Stimulated activated CD8-positive, alpha-beta memory T cell treated with anti-CD3 and anti-CD28 coated beads, Interleukin-15, amount 100 ng/mL, for 1 hour (primary cell): ENCODE measurements at places on chromosomes 3 and 15.

DNA sequence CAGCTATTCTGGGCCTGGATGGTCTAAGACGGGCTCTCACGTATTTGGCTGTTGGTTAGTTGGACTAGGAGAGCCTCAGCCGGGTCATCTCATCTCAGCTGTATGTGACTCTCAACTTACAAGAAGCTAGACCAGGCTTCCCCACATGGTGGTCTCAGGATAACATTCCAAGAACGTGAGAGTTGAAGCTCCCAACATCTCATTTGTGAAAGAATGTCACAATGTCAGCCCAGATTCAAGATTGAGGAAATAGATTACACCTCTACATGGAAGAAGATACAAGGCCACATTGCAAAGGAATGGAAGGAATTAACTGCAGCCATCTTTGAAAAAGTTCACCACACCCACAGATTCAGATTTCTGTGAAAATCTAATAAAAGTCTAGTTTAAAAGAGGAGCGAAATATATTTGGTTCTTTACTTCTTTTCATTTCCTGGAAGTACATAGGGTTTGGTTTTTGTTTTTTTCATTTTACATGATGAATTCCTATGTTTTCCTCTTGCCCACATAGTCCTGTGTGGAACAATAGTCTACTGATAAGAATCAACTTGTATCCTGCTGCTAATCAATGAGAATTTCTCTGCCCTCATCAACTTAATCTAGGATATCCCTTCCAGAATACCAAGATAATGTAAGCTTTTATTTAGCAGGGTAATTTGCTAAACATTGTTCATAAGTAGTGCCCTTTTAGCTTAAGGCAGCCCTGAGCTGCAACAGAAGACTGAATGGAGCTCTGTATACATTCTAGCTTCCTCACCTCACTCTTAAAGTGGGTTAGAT, 116.5 kb downstream of the CMSS1 start:
- no peak for DNase-seq

DNA sequence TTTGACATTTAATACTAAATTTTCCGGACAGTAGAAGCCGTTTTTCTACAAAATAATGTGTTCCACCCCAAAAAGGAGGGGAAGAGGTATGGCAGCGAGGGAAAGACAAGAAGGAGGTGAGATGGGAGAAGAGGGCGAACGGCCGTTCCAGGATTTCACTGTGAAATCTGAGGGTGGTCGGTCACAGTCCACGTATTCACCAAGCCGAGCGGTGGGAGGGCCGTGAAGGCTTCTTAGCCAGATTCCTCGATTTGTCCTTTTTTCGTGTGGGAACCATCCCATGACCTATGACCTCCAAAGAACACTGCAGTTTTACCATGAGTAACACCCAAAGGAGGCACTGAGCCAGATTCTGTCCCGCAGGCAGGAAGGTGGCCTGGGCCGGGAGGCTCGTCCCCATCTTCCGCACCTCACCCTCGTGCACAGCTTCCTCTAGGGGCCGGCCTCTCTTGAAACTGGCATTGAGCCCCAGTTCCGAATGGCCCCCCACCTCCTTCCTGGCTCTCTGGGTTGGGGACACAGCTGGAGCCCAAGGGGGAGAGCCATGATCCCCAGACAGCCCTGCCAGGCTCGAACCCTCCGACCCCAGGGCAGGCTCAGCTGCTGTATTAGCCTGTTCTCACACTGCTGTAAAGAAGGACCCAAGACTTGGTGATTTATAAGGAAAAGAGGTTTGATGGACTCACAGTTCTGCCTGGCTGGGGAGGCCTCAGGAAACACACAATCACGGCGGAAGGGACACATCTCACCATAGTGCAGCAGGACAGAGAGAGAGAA, 23.7 kb downstream of the XXYLT1 start:
- DNase-seq = no peak

DNA sequence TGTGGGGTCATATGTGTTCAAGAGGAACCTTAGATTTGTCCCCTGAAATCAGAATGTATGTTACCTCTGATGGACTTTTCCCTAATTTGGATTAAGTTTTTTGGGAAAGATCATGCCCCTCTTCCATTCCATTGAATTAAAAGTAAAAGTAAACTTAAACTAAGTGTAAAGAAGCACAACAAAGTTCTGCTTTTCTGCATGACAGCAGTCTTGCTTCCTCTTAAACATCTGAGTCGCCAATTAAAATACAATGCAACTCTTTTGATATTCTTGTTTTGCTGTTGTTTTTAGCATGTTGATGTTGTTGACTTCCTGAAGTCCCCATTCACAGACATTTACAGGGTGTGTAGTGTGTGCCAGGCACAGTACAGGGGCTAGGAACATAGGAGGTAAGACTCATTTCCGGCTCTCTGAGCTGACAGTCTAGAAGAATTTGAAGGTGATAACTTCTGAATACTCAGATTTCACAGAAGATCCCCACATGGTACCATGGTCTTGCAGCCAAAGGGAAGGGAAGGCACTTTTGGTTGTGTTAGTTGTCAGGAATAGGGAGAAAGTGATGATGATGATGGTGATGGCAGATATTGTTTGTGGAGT, 45.0 kb downstream of the USP13 start:
- no peak for DNase-seq

GRCh38 chr3:122077293-122078234, 22.4 kb downstream of the CD86 start:
- no peak for DNase-seq

DNA sequence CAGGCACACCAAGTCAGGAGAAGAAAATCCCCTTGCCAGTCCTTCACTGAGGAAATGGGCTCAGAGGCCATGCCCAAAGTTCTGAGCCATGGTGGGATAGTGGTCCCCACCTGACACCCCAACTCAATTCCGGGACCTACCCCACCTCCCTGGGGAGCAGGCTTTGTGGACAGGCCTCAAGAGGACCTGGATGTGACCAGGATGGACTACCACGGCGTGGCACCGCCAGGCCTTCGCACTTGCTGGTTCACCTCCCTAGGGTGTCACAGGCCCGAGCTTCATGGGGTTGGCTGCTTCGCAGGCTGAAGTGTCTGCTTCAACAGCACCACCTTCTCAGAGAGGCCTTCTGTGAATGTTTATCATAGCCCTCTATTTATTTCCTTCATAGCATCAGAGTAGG, 31.7 kb downstream of the POC1A start:
- no peak for DNase-seq

GRCh38 chr3:112786002-112786590, 60.6 kb downstream of the CD200R1L start:
- no peak for DNase-seq

GRCh38 chr15:90560229-90560776, 30.6 kb downstream of the CRTC3 start:
- no peak for DNase-seq

- no peak for DNase-seq
These were observed 24.5 kb downstream of the IQGAP1 start for GRCh38 chr15:90412356-90413194.

DNA sequence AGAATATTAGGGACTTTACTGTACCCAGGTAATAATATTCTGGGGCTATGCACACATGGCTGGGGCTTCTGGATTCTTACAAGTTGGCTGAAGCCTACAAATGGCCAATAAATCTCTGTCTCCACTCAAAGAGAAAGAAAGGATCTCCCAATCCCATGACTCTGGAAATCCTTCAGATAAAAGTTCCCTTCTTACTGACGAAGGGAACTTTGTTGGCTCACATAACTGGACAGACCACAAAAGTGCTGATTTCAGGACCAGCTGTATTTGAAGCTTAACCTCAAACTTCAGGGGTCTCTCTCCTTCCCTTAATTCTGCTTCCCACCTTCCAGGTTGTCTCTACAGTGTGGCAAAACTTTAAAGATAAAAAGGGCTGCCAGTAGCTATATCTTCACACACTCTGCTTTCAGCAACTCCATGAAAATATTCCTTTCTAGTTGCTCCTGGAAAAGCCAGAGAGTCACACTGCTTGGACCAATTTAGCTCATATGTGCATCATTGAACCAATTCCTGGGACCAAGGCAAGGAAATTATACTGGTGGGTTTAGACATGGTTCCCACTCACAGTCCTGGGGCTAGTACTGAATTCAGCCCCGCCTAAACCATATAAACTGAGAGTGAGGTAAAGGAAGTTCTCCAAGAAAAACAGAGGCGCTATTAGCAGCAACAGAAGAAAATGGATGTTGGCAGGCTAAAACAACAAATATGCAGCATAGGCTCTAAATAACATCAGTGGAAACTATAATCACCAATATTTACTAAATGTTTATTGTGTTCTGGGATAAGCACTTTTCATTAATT, 290.0 kb upstream of the GADL1 start:
- no peak for DNase-seq

GRCh38 chr15:98684995-98685525, 36.7 kb downstream of the IGF1R start:
- no peak for DNase-seq

DNA sequence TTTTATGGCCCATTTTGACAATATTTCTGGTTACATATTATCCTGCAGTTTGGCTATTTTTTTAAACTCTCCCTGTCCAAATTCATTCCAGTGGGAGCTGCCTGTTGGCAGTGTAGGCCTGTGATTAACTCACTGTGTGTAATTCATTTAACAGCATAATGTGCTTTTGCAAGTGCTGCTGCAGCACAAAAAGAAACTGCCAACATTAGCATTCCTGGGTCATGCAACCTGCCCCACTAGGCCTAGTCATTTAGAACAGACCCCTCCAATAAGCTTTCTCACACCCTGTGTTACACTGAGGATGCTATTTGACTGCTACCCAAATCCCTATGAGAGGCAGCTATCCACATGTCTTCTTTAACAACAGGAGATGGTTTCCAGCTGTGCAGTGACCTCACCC, 251.2 kb upstream of the UBE2E2 start:
- no peak for DNase-seq

GRCh38 chr15:57873564-57874209, 167.2 kb downstream of the POLR2M start:
- no peak for DNase-seq

GRCh38 chr15:90054618-90055097, 47.6 kb downstream of the IDH2 start:
- no peak for DNase-seq

DNA sequence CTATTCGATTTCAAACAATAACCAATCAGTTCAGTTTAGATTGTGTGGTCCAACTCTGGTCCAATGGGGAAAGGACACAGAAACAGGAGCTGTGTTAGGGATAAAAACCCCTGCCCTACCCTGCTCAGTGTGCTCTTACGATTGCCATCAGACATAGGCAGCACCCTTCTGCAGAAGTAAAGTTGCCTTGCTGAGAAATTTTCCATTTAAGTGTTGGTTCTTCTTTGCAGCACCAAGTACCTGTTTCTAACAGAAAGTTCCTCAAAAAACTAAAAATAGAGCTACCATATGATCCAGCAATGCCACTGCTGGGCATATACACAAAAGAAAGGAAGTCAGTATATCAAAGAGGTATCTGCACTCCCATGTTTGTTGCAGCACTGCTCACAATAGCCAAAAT, 206.2 kb upstream of the CNTN4 start:
- DNase-seq = no peak

DNA sequence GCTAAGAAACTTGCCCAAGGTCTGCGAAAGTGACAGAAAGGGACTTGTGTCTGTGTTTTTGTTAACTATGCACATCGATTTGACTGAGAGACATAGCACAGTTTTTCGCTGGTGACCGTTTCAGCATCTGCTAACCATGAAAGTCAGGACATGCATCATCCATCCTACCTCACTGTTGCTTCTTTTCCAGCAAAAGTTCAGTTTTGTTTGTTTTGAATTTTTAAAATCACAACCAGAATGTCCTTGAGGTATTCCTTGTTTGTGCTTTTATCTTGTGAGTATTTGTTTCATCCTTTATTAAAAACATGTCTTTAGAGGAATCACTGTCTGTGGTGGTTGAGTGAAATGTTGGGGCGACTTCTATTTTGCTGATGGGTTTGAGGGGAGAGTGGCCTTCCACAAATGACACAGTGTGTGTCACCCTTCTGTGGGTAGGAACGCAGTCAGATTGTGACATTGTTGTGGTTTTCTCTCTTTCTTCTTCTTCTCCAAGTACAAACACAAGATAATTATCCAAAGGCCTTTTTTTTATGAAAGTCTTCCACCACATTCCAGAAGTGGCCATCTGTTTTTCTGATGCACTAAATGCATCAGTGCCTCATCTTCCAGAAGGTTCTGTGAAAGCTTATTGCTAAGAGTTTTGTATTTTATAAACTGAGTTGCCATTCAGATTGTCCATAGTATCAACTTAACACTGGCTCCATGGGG, 214.4 kb upstream of the NR2E3 start:
- DNase-seq = no peak
